ENCODE measurements at places on chromosomes 3 and 15.
A peak's percentile ranks its signal among the peaks of the same experiment; 100 is the strongest.

DNA sequence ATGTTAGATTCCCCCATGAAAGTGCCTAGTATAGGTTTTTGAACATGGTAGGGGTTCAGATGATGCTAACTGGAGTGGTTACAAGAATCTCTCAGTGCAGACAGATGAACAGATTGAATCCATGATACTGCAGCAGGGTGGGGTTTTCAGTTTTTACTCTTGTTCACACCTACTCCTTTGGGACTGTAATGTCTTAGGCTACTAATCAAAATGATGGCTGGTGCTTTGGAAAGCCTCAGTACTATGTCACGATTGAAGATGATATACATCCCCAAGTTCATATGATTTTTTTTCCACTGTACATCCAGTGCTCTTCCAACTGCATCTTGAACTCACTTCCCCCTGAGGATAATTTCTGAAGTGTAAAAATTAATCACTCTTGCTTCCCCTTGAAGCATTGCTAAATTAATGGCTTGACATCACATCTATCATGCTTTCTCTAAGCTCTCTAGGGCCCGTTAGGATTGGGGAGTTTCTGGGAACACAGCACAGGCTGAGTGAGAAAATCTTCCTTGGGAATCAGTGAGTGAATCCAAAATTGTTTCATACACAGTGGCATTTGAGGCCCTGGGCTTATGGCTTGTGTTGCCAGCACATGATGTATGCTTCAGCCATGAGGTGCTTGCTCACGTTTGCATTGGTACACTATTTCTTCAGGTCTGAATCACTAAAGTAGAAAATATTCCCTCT lies 115.0 kb upstream of the TPRG1 start:
- DNase-seq: no peak

GRCh38 chr3:10387881-10388609 lies 67.1 kb upstream of the SEC13 start:
- no peak for DNase-seq

GRCh38 chr15:68335655-68336054 lies 58.1 kb downstream of the FEM1B start:
- DNase-seq: no peak

DNA sequence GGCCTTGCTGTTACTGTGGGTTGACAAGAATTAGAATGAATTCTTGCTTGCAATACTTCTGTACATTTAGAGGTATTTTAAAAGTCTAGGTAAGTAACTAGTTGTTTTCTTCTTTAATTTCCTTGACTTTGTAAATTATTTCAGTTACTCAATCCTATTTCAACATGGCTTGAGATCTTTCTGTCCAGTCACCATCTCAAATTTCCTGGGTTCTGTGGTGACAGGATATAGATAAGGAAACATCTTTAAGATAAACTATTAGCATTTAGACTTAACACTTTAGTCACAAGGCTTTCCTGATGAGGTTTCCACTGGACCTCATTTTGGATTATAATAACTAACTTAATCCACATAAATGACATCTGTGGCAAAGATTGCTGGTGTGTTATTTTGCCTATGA lies 195.9 kb upstream of the DPH6 start:
- no peak for DNase-seq

- no peak for DNase-seq
These were observed 23.8 kb upstream of the RPL29 start for GRCh38 chr3:52019352-52020080.

DNA sequence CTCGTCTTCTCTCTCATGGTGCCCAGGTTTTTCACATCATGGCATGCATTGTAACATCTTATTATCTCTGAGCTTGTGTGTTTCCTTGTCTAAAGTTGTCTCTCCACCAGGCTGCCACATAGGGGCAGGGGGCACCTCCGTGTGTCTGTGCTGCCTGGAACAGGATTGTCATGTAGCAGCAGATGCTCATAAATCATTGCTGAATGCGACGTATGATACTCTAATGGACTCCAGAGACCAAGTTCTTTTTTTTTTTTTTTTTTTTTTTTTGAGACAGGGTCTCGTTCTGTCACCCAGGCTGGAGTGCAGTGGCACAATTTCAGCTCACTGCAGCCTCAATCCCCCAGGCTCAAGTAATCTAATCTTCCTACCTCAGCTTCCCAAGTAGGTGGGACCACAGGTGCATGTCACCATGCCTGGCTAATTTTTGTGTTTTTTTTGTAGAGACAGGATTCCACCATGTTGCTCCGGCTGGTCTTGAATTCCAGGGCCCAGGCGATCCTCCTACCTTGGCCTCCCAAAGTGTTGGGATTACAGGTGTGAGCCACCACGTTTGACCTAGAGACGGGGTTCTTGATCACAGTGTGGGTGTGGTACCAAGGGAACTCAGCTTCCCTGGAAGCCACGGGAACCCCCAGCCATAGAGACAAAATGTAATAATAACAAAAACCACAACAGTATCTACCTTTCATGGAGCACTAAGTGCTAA lies 4.7 kb upstream of the DNASE1L3 start:
- DNase-seq: no peak

- no peak for DNase-seq
These were observed 25.5 kb upstream of the RASGRF1 start for GRCh38 chr15:79115986-79116665.

DNA sequence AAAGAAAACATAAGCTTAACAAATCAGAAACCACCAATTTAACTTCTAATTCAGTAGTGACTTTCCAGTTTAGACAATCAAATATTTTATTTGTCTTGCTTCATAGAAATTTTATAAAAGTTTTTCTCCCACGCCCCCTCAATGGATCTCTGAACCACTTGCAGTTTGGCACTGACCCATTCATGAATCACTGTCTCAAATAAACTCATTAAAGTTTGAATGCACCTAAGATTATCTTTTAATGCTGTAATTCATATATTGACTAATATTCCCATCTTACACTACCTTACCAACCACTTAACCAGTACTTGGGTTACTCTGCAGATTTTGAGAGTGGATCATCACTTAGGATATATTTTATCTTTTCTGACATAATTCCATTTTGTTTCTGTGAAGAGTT lies 880.2 kb downstream of the OTOL1 start:
- no peak for DNase-seq

DNA sequence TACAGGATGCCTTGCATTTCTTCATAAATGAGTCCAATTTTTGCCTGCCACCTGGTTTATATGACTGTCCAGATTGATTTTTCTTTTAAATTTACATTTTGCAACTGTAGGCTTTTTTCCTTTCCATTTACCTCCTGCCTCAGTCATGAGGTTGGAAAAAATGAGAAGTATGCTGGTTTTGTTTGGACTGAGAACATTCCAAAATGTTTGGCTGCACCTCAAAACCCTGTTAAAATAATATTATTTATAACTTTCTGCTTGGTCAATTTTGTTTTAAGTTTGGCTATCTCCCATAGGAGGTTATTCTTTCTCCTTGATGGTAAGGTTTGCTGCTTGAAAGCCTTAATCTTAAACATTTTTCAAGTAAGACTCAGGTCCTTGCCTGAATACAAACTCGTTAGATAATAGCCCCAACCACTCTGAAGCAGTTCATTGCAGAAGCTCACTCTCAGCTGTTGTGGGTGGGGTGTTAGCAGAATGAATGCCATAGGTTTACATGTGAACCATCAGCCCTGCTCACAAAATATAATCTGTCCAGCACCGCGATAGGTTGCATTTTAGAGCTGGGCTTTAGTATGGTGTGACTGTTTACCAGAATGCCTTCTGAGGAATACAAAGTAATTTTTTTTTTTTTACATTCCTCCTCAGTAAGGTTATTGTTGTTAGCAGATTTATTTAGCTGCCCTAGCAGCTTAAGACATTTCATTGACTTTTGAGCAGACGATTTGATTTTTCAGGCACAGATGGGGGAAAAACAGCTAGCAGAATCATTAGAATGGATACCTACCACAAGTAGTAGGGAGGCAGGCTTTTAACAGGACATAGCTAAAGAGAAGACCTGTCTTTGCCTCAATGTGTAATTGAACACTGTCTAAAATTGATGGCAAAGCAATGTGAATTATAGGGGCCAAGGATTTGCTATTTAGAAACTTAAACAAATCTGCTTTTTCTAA lies 630.8 kb upstream of the KCNMB2 start:
- DNase-seq: no peak

DNA sequence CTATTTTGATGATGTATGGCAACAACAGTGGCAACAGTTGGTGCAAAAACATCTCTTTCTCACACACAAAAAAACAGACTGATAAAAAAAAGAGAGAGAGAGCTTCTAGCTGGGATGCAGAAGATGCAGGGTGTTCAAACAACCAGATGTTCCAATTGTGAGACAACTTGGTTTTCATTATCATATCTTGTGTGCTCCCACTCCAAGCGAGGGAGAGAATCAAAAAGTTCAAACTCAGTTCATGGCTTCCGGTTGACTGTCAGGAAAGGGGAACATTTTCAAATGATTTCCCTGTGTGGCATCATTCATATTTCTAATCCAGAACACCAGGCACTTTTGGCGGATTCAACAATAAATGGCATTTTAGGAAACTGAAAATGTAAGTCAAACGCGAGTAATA lies 72.1 kb downstream of the RSL24D1 start:
- DNase-seq: no peak

DNA sequence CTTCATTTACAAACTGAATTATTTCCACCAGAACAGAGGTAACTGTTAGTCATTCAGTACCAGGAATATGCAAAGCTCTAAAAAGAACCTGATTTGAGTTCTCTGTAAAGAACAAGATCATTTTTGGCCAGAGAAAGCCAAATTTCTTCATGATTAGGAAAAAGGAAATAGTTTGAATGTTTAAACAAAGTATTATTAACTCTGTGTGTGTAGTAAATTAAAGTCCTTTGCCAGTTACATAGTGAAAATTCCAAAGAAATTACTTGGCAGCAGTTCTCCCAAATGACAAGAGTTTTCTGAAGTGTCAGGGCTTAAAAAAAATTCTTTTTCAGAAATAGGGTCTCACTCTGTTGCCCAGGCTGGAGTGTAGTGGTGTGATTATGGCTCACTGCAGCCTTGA lies 24.5 kb downstream of the QTRT2 start:
- DNase-seq: no peak

DNA sequence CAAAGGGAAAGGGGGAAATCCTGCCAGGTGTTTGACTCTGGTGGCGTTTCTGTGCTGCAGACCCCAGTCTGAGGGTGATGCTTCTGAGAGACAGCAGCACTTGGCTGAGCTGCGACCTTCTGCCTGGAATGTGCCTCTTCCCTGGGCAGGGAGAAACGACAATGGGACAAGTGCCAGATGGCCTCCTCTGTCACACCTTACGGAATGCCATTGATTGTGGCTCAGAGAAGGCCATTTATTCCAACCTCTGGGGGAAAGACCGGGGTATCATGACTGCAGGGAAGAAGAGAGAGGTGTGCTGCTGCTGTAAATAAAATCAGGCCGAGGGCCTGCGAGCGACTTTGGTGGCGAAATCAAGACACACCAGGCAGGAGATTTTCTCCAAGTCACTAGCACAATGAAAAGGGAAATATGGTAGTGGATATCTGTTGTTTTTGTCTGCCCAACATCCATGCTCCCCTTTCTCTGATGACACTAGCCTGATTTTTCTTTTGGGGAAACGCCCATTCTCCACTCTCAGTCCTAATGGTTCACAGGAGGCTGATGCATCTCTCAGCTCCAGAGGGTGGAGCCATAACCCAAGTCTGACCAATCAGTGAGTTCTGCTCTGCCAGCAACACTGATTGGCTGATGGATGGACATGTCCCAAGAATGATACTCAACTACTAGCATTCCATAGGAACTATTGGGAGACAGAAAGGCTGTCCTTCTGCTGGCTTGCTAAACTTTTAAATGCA lies 336.1 kb downstream of the FOXP1 start:
- DNase-seq: peak; percentile 53

DNA sequence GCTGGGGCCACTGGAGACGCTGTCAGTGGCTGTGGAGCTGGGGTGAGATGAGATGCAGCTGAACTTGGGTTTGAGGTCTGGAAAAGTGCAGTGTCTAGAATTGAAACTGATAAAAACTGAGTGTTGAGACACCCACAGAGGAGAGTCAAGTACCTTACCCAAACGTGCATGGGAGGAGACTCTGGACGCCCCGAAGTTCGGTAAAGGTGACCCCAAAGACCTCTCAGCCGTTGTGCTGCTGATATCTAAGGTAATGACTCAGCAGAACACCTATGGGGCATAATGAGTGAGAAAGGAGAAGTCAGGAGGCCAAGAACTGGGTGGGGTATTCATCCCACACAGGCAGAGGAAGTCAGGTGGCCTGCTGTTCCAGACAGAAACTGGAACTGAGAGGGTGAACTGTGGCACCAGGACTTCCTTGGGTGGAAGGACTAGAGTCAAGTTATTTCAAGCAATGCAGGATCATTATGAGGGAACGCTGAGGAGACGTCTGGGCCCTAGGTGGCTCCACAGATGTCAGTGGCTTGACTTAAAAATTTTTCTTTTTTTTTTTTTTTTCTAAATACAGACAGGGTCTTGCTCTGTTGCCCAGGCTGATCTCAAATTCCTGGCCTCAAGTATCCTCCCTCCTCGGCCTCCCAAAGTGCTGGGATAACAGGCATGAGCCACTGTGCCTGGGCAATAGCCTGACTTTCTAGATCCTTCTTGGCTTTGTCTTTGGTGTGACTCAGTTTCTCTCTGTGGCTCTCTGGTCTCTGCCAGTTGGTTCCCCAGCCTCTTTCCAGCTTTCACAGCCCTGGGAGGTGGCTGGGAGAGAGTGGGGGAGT lies 67.6 kb upstream of the GCNT3 start:
- no peak for DNase-seq

DNA sequence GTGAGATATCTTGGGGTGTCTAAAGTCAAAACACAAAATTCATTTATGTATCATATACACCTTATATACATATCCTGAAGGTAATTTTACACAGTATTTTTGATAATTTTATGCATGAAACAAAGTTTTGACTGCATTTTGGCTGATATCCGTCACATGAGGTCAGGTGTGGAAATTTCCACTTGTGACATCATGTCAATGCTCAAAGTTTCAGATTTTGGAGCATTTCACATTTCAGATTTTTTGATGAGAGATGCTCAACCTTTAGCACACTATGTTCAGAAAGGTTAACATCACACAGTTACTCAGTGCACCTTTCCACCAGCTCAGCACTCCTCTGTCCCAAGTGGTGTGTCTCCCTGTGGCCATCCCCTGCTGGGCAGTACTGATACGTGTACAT lies 37.7 kb upstream of the CPB1 start:
- DNase-seq: no peak

GRCh38 chr15:23570486-23570885 lies 5.0 kb downstream of the MKRN3 start:
- peak; percentile 96 for DNase-seq

DNA sequence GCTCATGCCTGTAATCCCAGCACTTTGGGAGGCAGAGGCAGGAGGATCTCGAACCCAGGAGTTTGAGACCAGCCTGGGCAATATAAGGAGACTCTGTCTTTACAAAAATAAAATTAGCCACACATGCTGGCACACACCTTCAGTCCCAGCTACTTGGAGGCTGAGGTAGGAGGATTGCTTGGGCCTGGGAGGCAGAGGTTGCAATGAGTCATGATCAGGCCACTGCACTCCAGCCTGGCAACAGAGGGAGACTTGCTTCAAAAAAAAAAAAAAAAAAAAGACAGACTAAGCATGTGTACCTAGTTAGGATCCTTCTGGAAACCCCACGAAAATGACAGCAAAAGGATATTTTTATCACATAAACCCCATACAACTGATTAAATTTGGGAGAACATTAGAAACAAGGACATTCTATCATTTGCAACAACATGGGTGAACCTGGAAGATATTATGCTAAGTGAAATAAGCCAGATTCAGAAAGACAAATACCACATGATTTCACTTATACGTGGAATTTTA lies 44.9 kb downstream of the METTL6 start:
- DNase-seq: no peak

All from SK-MEL-5 (cell line).